ENCODE measurements at places on chromosomes 1 and 21.
A peak's percentile ranks its signal among the peaks of the same experiment; 100 is the strongest.

DNA sequence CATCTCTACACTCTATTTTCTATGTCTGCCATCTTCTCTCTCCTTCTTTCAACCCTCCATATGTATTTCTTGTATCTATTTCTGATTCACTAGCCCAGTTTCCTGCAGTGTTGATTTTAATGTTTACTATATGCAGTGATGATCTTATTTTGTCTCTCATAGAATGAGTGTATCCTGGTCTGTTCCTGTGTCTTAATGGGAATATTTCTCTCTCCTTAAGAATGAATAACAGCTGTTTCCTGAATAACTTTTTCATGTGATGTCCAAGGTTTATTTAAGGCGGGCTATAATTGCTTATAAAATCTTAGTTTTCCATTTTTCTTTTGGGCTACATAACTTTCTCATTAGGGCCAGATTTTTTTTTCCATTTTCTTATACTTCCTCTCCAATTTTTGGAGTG, 144.5 kb downstream of the C1orf21 start:
- no peak for DNase-seq

GRCh38 chr1:41396084-41396483, 34.9 kb downstream of the FOXO6 start:
- no peak for DNase-seq

DNA sequence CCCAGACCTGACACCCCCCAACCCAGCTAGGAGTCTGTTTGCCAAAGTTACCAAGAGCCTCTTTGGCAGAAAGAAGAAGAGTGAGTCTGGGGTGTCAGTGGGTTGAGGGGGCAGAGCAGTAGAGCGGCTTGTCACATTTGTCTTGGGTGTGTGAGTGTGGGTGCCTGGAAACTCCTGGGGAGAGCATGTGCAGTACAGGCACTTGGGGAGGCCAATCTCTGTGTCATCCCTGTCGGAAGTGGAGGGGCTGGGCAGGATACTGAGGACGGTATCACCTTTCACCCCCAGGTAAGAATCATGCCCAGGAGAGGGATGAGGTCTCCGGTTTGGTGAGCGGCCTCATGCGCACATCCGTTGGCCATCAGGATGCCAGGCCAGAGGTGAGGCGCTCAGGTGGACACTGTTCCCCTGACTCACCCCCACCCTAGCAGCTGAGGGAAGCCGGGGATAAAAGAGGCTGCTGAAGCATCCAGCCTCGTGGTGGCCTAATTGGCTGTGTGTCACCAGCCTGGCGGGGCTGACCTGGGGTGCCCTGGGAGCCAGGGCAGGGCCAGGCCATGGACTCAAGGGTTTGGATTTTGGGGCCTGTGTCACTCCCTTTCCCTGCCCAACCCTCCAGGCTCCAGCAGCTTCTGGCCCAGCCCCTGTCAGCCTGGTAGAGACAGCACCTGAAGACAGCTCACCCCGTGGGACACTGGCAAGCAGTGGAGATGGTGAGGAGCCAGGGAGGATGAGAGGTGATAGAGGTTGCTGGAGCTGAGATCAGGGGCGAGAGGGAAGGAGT, 3.3 kb downstream of the PLK3 start:
- DNase-seq: no peak

GRCh38 chr1:158354255-158354654, 561 bp downstream of the CD1E start:
- DNase-seq: no peak

GRCh38 chr1:17984583-17984982, 123.0 kb upstream of the IGSF21 start:
- peak; percentile 11 for DNase-seq

- DNase-seq: peak; percentile 68
These were observed 1.4 kb downstream of the NIT1 start for GRCh38 chr1:161119092-161119903.

- DNase-seq: no peak
These were observed 38.8 kb downstream of the DTL start for GRCh38 chr1:212074313-212074712.

DNA sequence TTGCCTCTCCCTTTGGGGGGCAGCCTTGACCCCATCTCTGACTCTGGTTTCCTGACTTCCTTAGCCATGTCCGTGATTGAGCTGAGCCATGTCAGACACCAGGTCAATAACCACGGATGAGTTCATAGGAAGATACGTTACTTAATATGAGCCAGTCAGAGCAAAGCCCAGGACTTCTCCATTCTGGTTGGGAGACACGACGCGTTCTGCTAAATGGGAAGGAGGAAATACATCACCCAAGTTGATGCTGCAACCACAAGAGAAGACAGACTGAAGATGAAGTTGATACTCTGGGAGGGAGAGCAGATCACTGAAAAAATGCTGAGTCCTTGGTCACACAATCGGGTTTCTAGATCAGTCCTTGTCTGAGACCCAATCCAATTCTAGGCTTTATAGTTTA, 90.9 kb downstream of the MATN1 start:
- DNase-seq: no peak

- no peak for DNase-seq
These were observed 14.5 kb upstream of the APP start for GRCh38 chr21:26185021-26185420.

DNA sequence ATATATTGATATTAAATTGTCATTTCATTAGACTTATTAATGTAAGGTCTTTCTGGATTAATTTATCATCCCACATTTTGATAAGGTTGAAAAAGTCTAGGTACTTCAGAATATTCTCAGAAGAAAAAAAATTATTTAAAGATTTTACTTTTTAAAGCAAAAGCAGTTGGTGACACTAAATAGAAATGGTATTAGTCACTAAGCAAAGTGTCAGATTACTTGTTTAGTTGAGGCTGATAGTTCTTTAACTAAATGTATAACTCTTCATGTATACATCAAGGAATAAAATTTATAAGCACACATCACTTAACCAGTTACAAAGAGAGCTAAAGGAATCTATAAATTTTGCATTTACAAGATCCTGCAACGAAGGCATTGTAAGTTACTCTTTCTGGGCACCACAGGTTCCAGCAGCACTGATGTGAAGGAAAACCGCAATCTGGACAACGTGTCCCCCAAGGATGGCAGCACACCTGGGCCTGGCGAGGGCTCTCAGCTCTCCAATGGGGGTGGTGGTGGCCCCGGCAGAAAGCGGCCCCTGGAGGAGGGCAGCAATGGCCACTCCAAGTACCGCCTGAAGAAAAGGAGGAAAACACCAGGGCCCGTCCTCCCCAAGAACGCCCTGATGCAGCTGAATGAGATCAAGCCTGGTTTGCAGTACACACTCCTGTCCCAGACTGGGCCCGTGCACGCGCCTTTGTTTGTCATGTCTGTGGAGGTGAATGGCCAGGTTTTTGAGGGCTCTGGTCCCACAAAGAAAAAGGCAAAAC, 101.1 kb downstream of the ADARB1 start:
- no peak for DNase-seq

DNA sequence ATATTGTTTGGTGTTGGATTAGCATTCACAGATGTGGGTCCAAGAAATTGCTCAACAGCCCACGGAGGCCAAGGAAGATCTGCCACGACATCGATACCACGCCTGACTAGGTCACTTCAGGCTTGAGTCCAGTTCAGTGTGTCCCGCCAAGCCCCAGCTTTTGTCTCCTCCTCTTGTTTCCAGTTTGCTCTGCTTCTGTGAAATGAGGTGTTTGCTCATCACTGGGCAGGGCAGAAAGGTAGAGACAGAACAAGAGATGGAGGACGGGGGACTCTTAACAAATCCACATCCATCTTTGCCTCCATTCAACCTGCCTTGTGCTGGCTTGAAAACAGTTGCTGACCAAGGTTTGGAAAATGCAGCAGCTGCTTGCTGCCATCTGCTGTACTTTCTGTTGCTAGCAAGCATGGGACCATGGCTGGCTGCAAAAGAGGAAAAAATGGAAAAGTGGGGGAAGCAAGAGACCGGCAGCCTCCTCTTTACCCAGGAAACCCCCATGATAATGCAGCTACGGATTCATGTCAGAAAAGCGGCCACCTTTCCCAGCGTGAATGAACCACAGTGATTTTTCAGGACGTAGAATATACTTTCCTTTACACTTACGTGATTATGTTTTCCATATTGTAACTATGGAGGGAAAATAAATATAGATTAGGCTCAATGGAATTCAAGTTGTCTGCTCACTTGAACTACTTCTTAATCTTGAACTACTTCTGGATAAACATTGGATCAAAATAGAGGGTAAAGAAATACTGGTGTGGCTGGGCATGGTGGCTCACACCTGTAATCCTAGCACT, 80.2 kb upstream of the GREM2 start:
- peak; percentile 51 for DNase-seq

Data from RWPE1 (cell line).